ENCODE measurements at places on chromosomes 7 and 10. TPM values are rescaled to one million over a fixed set of nuclear protein-coding genes. Genes with fewer than 3 reads are reported as not detected.
A peak's percentile ranks its signal among the peaks of the same experiment; 100 is the strongest.

- no peak overlapping the region for H3K4me3 ChIP-seq
- H3K4me1 ChIP-seq, result peaks cover 16% of the 10 kb centered on the region
Observed at GRCh38 chr10:3389130-3389529, 216.5 kb upstream of the PITRM1 start.

- H3K4me3 ChIP-seq, result no peak overlapping the region
- DNase-seq, result no peak
- H3K4me1 ChIP-seq, result no peaks in the 10 kb centered on the region
- H3K27me3 ChIP-seq, result no peaks in the 10 kb centered on the region
- H3K36me3 ChIP-seq, result no peaks in the 10 kb centered on the region
- H3K27ac ChIP-seq, result no peak overlapping the region
Observed at GRCh38 chr10:53127686-53128085, 355.1 kb upstream of the MBL2 start.

DNA sequence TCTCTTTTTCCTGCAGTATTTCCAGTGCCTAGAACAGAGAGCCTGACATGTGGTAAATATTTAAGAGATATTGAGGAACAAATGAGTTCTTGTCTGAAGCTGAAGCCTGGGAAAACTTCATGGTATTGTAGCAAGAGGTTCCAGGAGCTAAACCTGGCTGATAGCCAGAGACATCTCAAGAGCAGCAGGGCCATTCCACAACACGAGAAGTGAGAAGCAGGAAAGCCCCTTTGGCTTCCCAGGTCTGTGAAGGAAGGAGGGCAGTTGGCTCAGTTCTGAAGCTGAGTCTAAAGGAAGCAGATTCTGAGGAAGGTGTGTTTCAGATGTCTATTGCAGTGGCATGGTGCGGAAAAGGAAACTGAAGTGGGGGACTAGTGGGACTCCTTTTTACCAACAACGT lies 63.8 kb upstream of the FAM204A start:
- no peak overlapping the region for H3K4me3 ChIP-seq
- no peak overlapping the region for H3K27ac ChIP-seq
- DNase-seq, result no peak
- peaks cover 2% of the 10 kb centered on the region for H3K4me1 ChIP-seq
- no peaks in the 10 kb centered on the region for H3K36me3 ChIP-seq
- H3K27me3 ChIP-seq, result no peaks in the 10 kb centered on the region

GRCh38 chr10:44326474-44327030 lies 58.3 kb downstream of the CXCL12 start:
- no peak for DNase-seq
- H3K4me1 ChIP-seq, result no peaks in the 10 kb centered on the region
- H3K4me3 ChIP-seq, result no peak overlapping the region
- H3K36me3 ChIP-seq, result no peaks in the 10 kb centered on the region
- no peaks in the 10 kb centered on the region for H3K27me3 ChIP-seq
- no peak overlapping the region for H3K27ac ChIP-seq

GRCh38 chr7:54712820-54713219 lies 46.2 kb downstream of the SEC61G start:
- no peak overlapping the region for H3K27ac ChIP-seq
- no peaks in the 10 kb centered on the region for H3K36me3 ChIP-seq
- DNase-seq, result no peak
- no peak overlapping the region for H3K4me3 ChIP-seq
- no peaks in the 10 kb centered on the region for H3K27me3 ChIP-seq

MNX1 gene
- polyA plus RNA-seq, result not detected

GRCh38 chr10:115744089-115744488 lies 528.9 kb downstream of the GFRA1 start:
- H3K4me1 ChIP-seq, result no peaks in the 10 kb centered on the region
- H3K4me3 ChIP-seq, result no peak overlapping the region
- no peak overlapping the region for H3K27ac ChIP-seq
- H3K27me3 ChIP-seq, result no peaks in the 10 kb centered on the region
- DNase-seq, result no peak
- H3K36me3 ChIP-seq, result no peaks in the 10 kb centered on the region

DNA sequence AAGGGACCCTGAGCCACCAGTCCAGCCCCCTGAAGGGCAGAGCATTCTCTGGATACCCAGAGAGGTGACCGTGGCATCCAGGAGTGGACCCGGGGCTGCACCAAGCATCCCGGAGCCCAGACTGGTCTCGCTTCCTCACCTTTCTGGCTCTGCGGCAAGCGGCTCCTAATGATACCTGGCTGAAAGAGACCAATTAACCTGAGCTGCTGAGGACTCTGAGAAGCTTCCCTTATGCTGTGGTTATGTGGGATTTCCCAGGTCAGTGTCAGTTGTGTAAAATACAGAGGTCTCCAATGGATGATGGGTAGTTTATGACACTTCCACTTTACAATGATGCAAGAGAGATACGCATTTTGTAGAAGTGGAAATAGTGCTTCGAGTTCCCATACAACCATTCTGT lies 51.5 kb downstream of the PFKFB3 start:
- H3K27me3 ChIP-seq, result no peaks in the 10 kb centered on the region
- no peak for DNase-seq
- no peak overlapping the region for H3K4me3 ChIP-seq
- H3K4me1 ChIP-seq, result no peaks in the 10 kb centered on the region
- no peak overlapping the region for H3K27ac ChIP-seq
- no peaks in the 10 kb centered on the region for H3K36me3 ChIP-seq

DNA sequence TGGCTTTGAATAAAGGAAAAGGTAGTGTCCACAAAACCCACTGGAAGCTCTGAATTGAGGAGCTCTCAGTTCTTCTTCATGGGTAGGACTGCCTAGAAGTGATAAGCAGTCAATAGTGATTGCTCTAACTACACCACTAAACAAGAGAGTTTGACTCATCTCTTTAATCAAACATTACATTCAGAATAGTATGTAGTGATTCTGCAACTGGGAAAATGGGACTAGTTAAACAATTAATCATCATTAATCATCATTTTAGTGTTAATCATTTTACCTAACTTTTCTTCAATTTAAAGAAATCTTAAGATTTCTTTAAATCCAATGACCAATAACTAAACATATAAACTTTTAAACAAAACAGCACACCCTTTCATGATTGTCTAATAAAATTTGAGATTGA lies 484.0 kb upstream of the FZD8 start:
- no peak overlapping the region for H3K27ac ChIP-seq
- no peaks in the 10 kb centered on the region for H3K4me1 ChIP-seq
- H3K36me3 ChIP-seq, result no peaks in the 10 kb centered on the region
- H3K4me3 ChIP-seq, result no peak overlapping the region

DNA sequence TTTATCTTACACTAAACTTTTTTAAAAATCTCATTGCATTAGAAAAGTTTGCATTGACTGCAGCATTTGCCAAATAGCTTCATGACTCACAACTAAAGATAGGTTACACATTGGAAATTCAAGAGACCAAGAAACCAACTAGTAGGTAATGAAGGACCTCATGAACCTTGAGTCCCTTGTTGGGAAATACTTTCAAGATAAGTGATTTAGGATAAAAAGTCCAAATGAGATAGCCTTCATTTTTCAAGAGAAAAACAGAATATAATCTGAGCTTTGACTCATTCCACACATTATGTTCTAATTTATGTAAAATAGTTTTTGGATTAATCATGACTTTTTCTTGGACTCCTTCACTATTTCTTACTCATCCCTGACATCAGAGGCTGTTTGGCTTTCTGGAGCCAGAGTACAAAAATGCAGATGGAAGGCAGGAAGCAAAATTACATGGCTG lies 13.1 kb upstream of the LIPF start:
- no peaks in the 10 kb centered on the region for H3K4me1 ChIP-seq
- no peaks in the 10 kb centered on the region for H3K36me3 ChIP-seq
- H3K4me3 ChIP-seq, result no peak overlapping the region
- no peaks in the 10 kb centered on the region for H3K27me3 ChIP-seq
- peak overlapping the region; percentile 95 for H3K27ac ChIP-seq

- H3K27me3 ChIP-seq, result no peaks in the 10 kb centered on the region
- no peak overlapping the region for H3K4me3 ChIP-seq
- no peak for DNase-seq
- H3K4me1 ChIP-seq, result peaks cover 17% of the 10 kb centered on the region
Observed at GRCh38 chr10:35329520-35329919, 6.8 kb upstream of the CCNY start.

DNA sequence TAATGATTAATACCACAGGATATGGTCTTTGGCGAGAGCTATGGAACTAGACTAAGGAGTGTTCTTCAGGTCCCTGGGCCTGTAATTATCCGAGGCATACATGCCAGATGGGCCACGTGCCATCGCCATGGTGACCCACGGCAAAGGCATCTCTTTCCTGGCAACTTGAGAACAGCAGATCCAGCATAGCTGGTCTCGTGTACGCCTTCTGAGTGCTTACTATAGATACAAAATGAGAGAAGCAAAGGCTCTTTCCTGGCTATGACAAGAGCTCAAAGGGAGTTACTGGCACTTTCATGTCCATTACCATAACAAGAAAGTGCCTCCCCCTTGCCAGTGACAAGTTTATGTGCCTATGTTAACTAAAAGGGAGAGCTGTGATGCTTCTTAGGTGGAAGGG lies 26.0 kb upstream of the GLI3 start:
- H3K27me3 ChIP-seq, result peaks cover 9% of the 10 kb centered on the region
- DNase-seq, result no peak
- H3K27ac ChIP-seq, result no peak overlapping the region
- no peak overlapping the region for H3K4me3 ChIP-seq
